MG63 (cell line): ENCODE measurements at places on chromosomes 7 and 10. TPM values are rescaled to one million over a fixed set of nuclear protein-coding genes. Genes with fewer than 3 reads are reported as not detected.

DNA sequence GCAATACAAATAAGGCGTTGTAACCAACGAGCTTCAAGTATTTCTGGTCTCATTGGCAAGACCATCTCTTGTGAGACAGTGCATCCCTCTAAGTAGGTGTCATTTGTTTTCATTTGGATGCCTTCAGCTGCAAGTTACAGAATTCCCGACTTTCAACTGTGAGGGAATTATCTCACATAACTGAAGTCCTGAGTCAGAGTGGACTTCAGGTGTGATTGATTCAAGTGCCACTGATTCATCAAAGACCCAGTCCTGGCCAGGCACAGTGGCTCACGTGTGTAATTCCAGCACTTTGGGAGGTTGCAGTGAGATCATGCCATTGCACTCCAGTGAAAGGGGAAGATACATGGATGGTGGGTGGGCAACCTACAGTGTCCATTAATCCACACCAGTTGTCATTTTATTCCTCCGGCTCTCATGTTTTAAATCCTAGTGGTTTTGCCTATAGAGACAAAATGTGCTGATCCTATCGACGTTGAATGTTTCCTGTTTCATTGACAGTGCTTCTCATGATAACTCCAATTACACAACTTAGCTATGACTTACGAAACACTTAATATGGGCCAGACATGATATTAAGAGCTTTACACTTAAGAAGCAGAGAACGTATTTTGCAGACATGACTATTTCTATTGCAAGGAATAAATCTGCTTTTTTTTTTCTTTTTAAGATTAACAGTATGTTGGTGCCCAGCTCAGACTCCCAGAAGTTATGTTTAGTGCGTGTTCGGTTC lies 268.0 kb downstream of the FRMD4A start:
- DNase-seq: no peak

DNA sequence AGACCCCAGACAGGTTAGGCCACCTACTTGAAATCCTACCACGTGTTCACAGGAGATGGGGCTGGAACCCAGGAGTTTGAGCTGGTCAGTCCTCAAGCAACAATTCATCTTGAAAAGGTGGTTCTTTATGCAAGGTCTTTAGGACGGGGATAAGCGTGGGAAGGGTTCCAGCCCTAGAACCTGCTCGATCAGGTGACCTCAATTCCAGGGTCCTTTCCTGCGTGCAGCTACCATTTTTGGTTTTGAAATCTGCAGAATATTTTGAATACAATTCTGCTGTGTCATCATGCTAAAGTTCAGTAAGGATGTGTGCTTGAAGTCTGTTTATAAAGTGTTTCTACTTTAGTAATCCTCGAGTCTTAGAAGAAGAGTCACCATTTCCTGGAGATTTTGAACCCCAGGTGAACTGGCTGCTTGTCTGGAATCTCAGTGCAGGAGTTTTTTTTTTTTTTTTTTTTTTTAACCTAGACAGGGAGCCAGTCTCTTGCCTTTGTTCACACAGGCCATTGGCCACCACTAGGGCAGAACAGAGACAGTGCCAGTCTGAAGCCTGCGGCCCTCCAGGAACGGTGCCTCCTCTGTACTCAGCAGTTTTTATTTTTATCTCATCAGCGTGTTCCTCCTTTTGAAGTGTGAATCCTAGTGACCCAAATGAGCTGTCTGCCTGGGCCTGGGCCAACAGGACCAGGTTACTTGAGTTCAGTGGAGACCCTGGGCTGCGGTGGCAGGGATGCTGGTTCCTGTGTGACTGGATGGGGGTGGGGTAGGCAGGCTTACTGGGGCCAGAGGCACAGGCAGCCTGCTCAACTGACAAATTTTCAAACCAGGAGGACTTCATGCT lies 54.6 kb downstream of the EEPD1 start:
- DNase-seq: peak; percentile 36

Gene RARRES2
- not detected in 2 replicates for total RNA-seq

Gene HECW1
- total RNA-seq: 1.7 and 18.4 TPM in 2 replicates

- DNase-seq: no peak
These were observed 2.5 kb downstream of the DGKB start for GRCh38 chr7:14900051-14900450.

GRCh38 chr7:21300692-21301091 lies 127.2 kb upstream of the SP4 start:
- no peak for DNase-seq

DNA sequence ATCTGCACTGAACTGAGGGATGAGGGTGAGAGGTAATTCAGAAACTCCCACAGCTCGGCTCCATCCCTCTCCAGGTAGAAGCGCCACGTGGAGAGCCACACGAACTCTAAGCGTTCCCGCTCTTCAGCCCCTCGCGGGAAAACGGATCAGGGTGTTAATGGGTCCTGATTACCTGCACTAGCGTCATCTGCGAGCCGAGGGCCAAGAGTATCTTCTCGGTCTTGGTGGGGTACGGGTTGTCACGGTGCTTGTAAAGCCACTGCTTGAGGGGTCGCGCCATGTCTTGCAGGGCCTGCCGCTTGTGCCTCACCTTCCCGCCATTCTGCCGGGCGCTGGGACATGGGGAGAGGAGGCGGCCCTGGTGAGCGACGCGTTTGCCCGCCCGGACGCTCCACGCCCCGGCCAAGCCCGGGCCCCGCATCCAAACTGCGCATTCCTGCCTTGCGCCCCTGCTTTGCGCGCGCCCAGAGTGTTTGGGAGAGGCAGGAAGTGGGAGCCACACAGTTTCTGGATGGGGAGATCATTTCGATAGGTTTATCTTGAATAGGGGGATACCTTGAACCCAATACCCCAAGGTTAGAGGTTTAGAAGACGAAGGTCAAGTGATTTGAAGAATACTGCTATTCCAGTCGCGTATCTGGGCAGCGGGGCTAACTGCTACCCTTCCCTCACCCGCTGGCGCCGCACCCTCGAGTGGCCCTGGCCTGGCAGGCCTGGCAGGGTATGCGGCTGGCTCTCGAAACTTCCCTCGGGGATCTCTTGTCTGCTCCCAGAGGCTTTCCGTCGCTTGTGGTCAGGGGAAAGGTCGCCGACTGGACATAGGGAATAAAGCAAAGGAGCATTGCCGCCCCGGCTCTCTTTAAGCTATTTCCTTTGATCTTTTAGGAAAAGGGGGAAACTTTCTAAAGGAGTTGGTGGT lies 4.2 kb downstream of the MKX start:
- no peak for DNase-seq
